T-helper 2 cell treated with Interferon-gamma antibody and Interleukin-4, amounts not matched to agents 5 μg/mL and 100 μg/mL, for 36 hours (primary cell): ENCODE measurements at places on chromosomes 1 and 21.

GRCh38 chr1:10628685-10629084, 153.9 kb downstream of the PEX14 start:
- no peaks in the 10 kb centered on the region for H3K27me3 ChIP-seq
- H3K4me1 ChIP-seq = no peaks in the 10 kb centered on the region
- no peak overlapping the region for H3K4me3 ChIP-seq
- no peak overlapping the region for H3K27ac ChIP-seq

GRCh38 chr1:14896381-14897079, 257.0 kb upstream of the TMEM51 start:
- H3K4me3 ChIP-seq = no peak overlapping the region
- peaks cover 3% of the 10 kb centered on the region for H3K27me3 ChIP-seq
- no peaks in the 10 kb centered on the region for H3K36me3 ChIP-seq
- no peak for DNase-seq
- H3K27ac ChIP-seq = no peak overlapping the region
- no peaks in the 10 kb centered on the region for H3K4me1 ChIP-seq

- DNase-seq = no peak
- H3K4me3 ChIP-seq = no peak overlapping the region
- no peaks in the 10 kb centered on the region for H3K27me3 ChIP-seq
- H3K4me1 ChIP-seq = no peaks in the 10 kb centered on the region
- H3K27ac ChIP-seq = no peak overlapping the region
Measured at GRCh38 chr1:3468236-3469103, 14.0 kb downstream of the ARHGEF16 start.

- H3K27ac ChIP-seq = peak overlapping the region; percentile 58
- H3K36me3 ChIP-seq = no peaks in the 10 kb centered on the region
- peaks cover 78% of the 10 kb centered on the region for H3K4me1 ChIP-seq
Measured at GRCh38 chr1:203325418-203326091, 20.2 kb downstream of the BTG2 start.
